ENCODE measurements at places on chromosomes 7 and 10. TPM values are rescaled to one million over a fixed set of nuclear protein-coding genes. Genes with fewer than 3 reads are reported as not detected.
A peak's percentile ranks its signal among the peaks of the same experiment; 100 is the strongest.

The NDUFA5 gene
- total RNA-seq, result 104 TPM

DNA sequence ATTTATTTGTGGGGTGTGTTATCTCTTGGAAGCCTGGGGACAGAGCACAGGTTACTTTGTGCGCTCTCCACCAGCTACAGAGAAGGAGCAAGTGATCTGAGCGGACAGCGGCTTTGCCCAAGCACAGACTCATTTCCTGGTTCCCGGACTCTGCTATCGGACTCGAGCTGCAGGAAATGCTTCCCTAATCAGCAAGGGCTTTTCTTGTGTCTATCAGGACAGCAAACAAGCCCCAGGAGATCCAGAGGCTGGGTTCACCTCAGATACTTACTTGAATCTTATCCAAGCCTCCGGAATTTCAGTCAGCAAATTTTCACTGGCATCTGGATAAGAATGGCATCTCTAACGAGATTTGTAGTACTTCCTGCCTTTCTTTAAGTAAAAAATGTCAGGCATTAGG, 27.8 kb downstream of the MRC1 start:
- DNase-seq, result peak; percentile 20

GRCh38 chr10:12350167-12350872, 973 bp downstream of the CAMK1D start:
- DNase-seq, result peak; percentile 20

DNA sequence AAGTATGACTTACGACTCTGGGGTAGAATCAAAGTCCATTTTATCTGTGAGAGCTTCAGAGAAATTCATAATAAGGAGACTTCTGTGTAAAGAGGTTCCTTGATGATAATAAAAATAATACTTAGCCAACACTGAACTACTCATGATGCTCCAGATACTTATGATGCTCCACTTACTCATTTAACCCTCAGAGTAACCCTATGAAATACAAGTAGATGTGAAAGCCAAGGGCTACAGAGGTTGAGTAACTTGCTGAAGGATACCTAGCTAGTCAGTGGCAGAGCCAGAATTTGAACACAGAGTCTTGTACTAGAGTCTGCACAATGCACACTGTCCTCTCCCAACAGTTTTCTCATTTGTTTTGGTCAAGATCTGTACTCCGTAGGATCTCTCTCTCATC, 89.5 kb downstream of the HECW1 start:
- DNase-seq, result no peak

DNA sequence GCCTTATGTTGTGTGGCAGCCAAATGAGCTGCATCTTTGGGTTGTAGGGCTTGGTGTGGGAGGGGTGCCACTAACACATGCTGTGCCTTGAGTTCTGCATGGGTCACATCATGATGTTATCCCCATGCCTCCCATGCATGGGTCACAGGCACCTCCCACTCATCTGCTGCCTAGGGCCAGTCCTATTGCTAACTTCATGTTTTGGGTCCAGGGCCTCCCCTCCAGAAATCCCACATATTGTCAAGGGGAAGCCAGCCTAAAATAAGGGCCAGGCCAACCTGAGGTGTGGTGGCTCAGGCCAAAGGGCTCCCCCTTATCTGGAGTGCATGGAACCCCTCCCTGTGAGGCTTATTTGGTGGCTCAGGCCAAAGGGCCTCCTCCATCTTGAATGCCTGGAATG, 299.0 kb downstream of the RPS24 start:
- no peak for DNase-seq

- DNase-seq, result no peak
Observed at GRCh38 chr7:102080434-102081243, 206.0 kb upstream of the SH2B2 start.

GRCh38 chr10:32065856-32066255, 9.6 kb upstream of the KIF5B start:
- DNase-seq, result peak; percentile 26

DNA sequence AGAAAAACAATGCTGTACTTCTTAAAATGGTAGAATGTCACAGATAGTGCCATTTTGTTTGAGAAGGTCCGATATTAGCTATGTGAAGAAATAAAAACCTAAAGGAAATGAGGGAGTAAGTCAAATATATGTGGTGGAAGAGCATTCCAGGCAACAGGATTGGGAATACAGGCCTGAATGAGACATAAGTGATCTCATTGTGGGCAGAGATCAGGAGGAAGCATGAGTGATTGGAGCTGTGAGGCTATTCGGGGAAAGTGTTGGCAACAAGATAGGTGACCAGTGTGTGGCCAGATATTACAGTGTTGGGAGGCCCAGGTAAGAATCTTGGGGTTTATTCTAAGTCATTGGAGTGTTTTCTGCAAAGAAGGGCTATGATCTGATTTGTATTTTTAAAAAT, 41.3 kb upstream of the AGMO start:
- DNase-seq, result peak; percentile 68

The PNLIPRP2 gene
- not detected for total RNA-seq

- no peak for DNase-seq
Observed at GRCh38 chr10:120098232-120098930, 205.9 kb downstream of the SEC23IP start.

The ATOH7 gene
- 1.0 TPM for total RNA-seq

- no peak for DNase-seq
Observed at GRCh38 chr10:72557362-72557761, 68.5 kb downstream of the MICU1 start.

The ENO4 gene
- total RNA-seq, result 0.19 TPM

The AKR1D1 gene
- not detected for total RNA-seq

The C10orf62 gene
- total RNA-seq, result 0.62 TPM

The PNLIP gene
- total RNA-seq, result not detected

DNA sequence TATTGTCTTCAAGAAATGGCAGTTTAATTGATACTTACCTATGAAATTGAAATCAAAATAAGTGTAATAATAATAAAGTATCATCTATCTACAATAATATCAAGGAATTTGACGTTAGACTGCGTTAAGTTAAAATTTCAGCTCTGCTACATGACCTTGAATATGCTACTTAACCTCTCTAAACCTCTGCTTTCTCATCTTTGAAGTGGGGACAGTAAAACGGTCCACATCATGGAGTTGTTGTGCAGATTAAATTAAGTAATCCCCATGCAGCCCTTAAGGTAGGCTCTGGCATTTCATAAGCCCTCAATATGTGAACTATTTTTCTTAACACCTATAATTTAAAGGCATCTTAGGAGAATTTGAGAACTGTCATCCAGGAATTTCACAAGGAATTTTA, 252.4 kb upstream of the PHF14 start:
- DNase-seq, result no peak

DNA sequence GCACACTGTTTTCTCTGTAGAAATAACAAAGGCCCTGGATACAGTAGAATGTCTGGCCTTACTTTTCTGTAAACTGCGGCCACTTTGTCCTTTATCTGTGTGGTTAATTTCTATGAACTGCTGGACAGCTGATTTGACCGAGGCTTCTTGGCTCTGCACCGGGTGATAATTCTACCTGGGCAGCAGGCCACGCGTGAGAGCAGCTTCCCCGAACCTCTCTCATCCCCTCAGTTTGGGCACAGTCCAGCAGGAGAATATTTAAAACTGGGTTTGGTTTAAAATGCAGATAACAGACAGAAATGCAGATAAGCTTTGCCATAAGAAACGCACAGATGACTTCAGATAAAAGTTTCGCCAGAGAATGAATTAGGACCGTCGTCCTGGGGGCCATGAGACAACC, 81.0 kb downstream of the CELF2 start:
- peak; percentile 32 for DNase-seq

- DNase-seq, result peak; percentile 99
Observed at GRCh38 chr7:102253973-102254370, 32.7 kb upstream of the SH2B2 start.

The PNLIPRP1 gene
- total RNA-seq, result not detected

The GARIN1A gene
- total RNA-seq, result 1.5 TPM

DNA sequence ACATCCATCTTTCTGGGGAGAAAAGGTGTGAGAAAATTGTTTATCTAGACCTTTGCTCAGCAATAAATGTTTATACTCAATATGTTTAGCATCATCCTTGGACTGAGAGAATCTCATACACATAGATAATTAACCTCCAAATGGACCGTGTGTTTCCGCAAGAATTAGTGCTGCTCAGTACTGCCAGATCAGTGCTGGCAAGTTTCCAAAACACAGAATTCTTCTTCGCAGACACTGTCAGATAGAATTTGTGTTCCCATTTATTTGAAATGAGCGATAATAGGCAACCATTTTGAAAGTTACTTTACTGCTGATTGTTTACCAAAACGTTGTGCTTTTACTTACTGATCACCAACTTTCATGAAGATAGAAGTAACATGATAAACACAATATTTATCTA, 33.7 kb downstream of the STAMBPL1 start:
- no peak for DNase-seq

GRCh38 chr10:116849248-116850057, at the start of gene ENO4:
TSS of gene ENO4 (plus strand) at chr10:116849499. CDS start at chr10:116849567, 68 bp downstream.
- peak; percentile 89 for DNase-seq

DNA sequence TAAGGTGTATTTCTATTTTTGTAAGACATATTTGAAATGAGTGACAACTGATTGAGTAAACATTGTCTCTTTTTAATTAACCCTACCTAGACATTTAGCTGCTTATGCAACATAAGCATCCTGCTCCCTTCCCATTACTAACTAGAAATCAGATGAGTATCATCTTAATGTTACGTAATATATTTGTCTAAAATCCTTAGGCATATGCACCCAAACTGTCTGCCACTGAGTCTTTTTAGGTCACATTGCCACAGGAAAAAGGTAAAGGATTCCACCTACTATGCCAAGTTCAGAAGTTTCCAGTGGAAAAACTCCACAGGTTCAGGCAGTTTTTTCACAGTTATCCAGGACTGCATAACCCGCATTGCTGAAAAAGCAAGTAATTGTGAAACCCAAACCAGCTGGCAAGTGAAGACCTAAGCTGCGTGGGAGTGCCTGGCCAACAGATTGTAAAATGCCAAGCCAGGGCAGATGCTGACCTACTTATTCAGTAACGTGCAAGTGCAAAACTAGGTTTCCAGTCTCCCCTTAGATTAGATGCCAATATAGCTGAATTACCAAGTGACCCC, 983.7 kb downstream of the GATA3 start:
- DNase-seq, result peak; percentile 31

DNA sequence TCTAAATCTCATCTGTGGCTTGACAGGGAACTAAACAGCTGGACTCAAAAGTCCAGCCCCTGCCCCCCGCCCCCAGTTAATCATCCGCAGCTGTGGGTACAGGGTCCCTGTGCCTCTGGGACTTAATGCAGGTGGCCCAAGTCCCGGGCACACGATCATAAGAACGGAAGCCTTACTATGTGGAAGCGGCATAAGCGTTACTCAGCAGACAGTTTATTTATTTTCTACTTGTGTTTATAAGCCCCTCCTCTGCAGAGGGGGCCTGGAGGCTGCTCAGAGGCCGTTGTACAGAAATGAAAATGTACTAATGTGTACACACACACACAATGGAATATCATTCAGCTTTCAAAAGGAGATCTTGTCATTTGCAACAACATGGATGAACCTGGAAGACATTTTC, 158.0 kb upstream of the TNS3 start:
- DNase-seq, result no peak

- peak; percentile 18 for DNase-seq
Observed at GRCh38 chr7:16954321-16954720, 72.5 kb upstream of the AGR3 start.

DNA sequence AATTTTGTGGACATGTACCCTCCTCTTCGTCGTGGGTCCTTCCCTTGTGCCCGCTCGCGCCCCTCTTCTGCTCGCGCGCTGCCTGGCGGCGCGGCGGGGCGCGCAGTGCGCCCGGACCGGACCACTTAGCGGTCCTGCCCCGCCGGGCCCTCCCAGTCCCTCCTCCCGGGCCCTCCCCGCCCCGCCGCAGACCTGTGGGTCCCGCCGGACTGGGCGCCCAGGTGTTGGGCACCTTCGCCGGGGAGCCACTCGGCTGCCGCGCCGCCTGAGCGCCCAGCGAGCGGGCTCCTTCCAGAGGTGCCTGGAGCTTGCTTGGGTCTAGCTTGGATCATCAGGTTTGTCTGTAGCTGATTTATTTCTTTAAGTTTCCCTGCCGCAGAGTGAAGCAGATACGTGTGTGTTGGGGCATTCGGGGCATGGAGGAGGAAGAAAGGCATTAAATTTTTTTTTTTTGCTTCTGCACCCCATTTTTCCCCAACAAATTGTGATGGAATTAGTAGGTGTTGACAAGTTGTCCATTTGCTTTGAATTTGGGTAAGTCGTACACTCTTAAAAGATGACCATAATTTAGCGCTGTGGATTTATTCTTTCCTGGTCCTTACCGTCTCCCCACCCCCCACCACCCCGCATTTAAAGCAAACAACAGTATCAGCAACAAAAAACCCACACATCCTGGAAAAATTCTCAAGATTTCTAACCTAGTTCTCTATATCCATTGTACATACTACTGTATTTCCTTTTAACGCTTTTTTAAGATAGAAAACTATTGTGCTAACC, 905 bp downstream of the C1GALT1 start:
- peak; percentile 57 for DNase-seq

The EPHB6 gene
- total RNA-seq, result 0.16 TPM

DNA sequence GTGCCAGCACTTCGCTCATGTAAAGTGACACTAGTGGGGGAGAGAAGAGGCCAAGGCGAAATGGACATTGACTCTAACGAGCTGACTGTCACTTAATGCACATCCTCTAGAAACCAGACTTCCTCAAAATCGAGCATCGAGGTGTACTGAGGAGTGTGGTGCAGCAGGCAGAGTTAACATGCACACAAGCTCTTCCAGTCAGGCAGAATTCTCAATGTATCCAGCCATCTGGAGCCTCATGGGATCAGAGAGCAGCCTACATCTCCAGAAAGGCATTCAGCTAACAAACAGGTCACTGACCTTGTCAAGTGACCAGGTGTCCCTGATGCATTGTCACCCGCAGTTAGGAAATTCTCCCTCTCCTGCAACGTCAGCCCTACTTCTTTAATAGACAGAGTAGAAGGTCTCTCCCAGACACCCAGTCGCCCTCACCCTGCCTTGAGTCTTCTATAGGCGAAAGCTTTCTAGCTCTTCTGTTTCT, 259.8 kb upstream of the AOAH start:
- no peak for DNase-seq

Data from myocyte (in vitro differentiated cells).